ENCODE measurements at places on chromosomes 6 and 20. TPM values are rescaled to one million over a fixed set of nuclear protein-coding genes. Genes with fewer than 3 reads are reported as not detected.

GRCh38 chr6:14450133-14450504 lies 332.5 kb downstream of the CD83 start:
- no peak for DNase-seq

DNA sequence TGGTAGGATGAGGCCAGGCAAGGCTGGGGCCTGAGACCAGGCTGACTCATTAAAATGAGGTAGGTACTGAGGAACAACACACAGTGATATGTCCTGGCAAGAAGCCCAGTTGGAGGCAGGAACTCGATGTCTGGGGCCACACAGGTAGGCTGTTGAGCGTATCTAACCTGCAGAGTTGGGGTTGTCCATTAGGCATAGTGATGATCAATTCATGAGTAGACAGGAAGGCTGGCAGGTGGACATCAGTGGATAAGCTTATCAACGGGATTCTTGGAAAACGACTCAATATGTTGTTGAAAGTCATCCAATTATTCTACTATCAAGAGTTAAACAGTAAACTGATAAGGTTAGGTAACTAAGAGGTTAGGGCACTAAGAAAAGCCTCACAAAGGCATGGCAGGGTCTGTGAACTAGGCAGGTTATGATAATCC lies 193.2 kb upstream of the COL21A1 start:
- no peak for DNase-seq

DNA sequence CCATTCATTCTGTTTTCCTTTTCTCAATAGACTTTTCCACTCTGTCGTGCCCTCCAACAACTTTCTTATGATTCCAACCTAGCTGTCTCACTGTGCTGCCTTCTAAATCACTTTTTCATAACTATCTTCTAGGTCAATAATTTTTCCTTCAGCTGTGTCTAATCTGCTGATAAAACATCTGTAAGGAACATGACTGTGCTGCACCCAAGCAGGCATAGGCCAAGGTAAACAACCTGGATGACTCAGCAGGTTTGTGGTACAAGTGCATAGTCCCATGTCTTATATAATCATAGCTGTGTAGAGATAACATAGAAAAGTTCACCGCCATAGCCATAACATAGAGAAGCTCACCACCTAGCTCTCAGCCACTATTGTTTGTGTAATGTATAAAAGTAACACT lies 332.3 kb downstream of the PLCB1 start:
- DNase-seq: no peak

DNA sequence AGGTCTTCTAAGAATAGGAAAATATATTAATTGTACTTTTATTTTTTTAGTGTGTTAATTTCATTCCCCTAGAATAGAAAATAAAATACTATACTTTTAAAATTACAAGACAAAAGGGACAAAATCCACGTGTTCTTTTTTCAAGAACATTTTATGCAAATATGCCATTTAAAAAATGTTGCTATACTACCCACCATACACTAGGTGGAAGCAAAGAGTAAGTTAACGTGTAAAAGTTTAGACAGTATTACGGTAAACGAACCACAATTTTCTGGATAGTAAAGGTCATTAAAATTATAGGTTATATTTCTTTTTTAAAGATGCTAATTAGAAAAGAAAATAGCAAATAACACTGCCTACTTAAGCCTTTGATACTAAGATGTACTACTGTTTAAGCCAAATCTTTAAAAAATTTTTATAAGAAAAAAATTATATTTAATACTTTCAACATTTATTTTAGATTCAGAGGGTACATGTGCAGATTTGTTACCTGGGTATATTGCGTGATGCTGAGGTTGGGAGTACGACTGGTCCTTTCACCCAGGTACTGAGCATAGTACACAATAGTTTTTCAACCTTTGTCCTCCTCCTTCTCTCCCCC lies 287.6 kb downstream of the PHF3 start:
- no peak for DNase-seq

- DNase-seq: no peak
Observed at GRCh38 chr20:37490663-37491350, 30.2 kb upstream of the NNAT start.

DNA sequence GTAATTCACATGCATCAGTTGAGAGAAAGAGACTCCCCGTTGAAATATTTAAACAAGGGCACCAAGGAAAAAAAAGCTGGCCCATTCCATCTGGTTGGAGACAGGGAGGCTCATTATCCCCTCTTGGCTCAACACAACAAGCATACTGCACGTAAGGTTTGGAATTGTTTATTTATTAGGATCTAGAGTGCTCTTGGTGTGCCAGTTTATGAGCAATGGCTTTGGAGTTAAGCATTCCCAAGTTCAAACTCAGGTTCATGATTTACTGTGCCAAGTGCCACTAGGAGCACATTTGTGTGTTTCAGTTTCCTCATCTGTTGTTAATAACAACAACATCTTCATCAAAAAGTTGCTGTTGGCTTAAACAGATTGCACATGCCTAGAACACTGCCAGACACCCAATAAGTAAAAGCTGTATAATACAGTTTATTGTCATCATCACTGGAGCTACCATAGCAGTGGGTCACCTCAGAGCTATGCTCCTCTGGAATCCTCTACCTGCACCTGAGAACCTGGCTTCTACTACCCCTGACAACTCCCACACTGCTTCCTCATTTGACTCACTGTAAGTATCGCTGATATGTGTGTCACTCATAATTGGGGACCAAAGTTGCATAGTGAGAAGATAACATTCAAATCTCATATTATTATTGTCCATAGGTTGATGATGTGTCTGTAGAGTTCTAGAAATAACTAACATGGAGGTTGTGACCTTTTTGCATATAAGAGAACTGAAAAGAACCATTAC lies 5.4 kb downstream of the SLC17A3 start:
- DNase-seq: no peak

GRCh38 chr20:60201198-60201835 lies 243.1 kb downstream of the CDH26 start:
- DNase-seq: peak; percentile 78

GRCh38 chr20:57387945-57388371 lies 3.2 kb upstream of the RBM38 start:
- DNase-seq: no peak

Gene STX11
- total RNA-seq: 8.9 TPM

DNA sequence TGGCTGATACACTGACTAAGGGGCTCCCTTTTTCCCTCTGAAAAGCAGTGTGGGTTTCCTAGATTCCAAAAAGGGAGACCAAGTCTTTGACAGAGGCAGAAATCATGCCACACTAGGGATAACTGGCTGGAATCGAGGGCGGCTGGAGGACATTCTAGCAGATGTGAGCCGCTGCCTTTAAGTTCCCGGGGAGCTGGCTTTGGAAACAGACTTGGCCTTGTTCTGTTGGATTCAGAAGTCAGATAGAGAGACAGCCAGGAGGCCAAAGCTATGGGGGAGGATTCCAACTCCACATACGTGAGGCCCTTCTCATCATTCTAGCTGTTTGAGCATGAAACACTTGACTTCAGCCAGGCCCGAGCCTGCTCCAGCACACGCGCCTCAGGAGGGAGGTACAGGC lies 109.9 kb upstream of the FOXC1 start:
- DNase-seq: no peak

- no peak for DNase-seq
Observed at GRCh38 chr20:61871913-61872312, 193.8 kb downstream of the TAF4 start.

- DNase-seq: no peak
Observed at GRCh38 chr6:83119742-83120300, 52.4 kb downstream of the DOP1A start.

DNA sequence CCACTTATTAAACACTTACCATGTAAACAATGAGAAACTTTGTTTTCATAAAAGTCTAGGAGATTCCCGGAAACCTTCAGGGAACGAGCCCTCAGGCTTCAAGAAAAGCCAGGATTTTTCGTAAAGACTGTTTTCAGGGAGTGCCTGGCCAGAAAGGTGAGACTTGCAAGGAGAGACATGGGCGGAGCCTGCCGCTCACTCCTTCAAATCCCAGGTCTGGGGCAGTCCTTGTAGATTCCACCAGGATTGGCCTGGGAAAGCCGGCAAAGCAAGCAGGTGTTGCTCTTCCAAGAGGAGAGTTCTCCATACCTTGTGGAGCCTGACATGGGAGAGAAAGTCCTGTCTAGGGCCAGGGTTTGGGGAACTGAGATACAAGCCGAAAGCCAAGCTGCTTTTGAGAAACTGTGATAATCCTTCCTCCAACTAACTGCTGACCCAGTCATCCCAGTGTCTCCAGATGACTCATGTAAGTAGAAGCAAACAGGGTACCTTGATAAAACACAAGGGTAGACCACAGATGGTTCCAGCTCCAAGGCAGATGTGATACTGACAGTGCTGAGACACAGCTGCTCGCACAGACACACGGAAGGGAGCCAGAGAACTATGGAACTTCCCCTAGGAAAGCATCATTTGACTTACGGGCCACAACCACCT lies 69.4 kb upstream of the NAA20 start:
- DNase-seq: no peak

GRCh38 chr6:139577763-139578604 lies 203.5 kb upstream of the CITED2 start:
- no peak for DNase-seq

DNA sequence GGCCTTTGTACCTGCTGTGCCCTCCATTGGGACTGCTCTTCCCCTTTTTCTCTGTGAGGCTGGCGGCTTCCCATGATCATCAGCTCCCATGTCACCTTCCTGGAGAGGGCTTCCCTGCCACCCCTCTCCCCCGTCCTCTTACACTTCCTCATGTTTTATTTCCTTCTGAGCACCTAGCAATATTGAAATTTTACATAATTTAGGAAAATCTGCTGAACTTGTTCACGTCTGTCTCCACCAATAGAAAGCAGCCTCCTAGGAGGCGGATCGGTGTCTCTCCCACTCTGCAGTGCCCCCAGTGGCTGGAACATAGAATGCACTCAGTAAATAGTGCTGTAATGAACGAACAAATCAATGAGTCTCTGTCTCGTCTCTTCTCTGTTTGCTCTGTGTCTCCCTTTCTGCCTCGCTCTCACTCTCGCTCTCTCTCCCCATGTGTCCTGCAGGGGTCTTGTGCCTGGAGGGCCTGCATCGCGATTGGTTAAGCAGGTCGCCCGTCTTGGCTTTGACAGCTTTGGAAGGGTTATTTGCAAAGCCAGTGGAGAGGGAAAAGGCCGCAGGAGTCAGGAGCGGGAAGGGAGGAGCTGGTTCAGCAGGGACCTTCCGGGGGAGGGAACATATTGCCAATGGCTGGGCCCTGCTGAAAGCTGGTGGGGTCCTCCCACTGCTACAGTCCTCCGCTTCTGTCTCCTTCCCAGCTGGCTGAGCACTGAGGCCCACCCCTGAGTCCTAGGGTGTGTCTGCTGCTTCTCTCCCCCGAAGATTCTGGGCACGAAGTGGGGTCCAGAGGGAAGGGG lies 12.1 kb upstream of the OCSTAMP start:
- DNase-seq: peak; percentile 95

- no peak for DNase-seq
Observed at GRCh38 chr20:1301031-1301529, 27.9 kb downstream of the SDCBP2 start.

Gene UBE2C
- 0.91 TPM for total RNA-seq

DNA sequence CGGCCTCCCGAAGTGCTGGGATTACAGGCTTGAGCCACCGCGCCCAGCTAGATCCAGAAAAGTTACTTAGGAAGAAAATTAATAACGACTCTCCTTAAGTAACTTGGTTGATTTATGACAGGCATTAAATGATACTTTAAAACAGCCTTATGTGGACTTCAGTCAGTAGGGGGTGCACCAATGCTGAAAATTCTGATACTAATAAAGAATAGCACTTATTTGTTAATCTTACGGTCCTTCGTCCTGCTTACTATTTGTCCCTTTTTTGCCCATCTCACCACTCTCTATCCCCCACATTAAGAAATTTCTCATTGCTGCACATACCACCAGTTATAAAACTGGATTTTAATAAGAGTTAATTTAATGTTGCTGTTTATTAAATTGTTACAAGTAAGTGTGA lies 12.7 kb upstream of the PRELID3B start:
- DNase-seq: no peak

- DNase-seq: no peak
Observed at GRCh38 chr6:37525460-37526357, 26.0 kb upstream of the CCDC167 start.

Gene SEMG1
- total RNA-seq: not detected

Gene ECI2
- 47.8 TPM for total RNA-seq

Gene FHL5
- total RNA-seq: 10.8 TPM

DNA sequence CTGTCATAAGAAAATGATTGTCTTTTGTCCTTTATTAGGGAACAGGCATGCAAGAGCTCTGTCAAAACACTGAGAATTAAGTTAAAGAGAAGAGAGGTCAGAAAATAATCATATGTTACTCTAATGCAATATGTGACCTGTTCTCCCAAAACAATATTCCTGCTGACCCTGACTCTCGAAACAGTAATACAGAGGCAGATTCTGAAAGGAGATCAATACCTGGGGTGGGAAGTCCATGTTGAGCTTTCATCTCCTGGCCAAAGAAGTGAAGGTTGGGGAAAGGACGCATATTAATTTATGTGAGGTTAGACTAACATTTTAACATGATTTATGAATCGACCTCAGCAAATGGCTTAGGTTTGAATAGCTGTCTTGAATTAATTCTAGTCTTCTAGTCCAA lies 243.0 kb downstream of the PTPRK start:
- DNase-seq: no peak

- DNase-seq: no peak
Observed at GRCh38 chr20:33386673-33387072, 14.6 kb downstream of the CDK5RAP1 start.

Gene ELOVL4
- 2.2 TPM for total RNA-seq
